ENCODE measurements at places on chromosomes 5 and 9.
A peak's percentile ranks its signal among the peaks of the same experiment; 100 is the strongest.

GRCh38 chr5:38417658-38418017 lies 138.8 kb downstream of the LIFR start:
- H3K36me3 ChIP-seq: no peaks in the 10 kb centered on the region
- peaks cover 9% of the 10 kb centered on the region for H3K27me3 ChIP-seq
- no peak overlapping the region for H3K27ac ChIP-seq
- H3K4me3 ChIP-seq: no peak overlapping the region
- no peak for DNase-seq

- H3K36me3 ChIP-seq: no peaks in the 10 kb centered on the region
- H3K27me3 ChIP-seq: no peaks in the 10 kb centered on the region
Observed at GRCh38 chr5:35461530-35461929, 156.1 kb upstream of the SPEF2 start.

- H3K36me3 ChIP-seq: no peaks in the 10 kb centered on the region
- DNase-seq: peak; percentile 31
- H3K4me3 ChIP-seq: no peak overlapping the region
- H3K4me1 ChIP-seq: no peaks in the 10 kb centered on the region
- H3K27me3 ChIP-seq: no peaks in the 10 kb centered on the region
Observed at GRCh38 chr5:98593418-98593817, 180.0 kb upstream of the RGMB start.

DNA sequence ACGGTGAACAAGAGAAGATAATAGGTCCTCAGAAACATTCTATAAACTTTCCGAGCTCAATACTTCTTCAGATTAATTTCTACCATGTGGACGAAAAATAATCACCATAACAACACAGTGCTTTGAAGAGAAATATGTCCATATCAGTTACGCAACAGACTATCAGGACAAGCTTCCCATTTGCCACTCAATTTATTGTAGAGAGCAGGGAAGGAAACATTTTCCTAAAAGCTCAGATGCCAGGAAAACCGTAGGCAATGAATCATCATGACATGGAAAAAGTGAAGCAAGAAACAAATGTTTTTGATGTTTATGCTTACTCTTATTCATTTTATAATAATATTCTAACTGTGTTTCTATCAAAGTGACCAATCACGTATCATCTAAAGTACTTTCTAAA lies 87.6 kb downstream of the S1PR3 start:
- no peak for DNase-seq
- H3K4me3 ChIP-seq: no peak overlapping the region
- no peaks in the 10 kb centered on the region for H3K27me3 ChIP-seq
- no peak overlapping the region for H3K27ac ChIP-seq

DNA sequence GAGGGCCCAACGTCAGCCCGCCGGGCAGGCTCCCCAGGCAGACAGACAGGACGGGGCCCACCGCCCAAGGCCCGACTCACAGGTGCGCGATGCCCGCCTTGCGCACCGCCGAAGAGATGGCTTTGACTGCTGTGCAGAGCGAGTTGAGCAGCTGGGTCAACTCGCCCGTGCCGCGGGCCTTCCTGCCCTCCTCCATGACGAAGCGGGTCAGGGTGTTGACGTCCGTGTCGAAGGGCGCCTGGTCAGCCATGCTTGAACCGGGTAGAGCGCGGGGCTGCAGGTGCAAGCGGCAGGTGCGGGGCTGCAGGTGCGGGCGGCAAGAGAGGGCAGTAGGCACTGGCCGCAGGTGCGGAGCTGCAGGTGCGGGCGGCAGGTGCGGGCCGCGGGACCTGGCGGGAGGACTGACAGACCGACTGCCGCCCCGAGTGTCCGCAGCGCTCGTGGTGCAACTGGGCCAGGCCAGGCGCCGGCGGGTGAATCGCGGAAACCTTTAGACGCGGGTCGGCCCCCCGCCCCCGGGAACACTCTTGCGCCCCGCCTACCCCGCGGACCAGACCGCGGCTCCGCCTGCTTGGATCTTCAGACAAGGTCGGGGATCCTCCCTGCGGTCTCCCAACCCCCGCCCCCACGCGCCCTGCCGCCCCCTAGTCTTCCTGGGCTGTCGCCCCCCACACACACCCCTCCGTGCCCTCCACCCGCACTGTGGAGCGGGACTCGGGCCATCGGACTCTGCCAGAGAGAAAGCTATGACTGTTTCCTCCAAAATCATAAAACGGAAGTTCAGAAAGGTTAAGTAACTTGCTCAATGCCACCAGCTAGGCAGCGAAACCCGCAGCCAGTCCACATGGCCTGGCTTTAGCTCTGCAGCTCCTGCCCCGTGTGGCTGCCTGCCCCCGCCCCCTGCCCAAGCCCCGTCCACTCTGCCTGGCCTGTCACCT lies at the start of gene FBP1:
Gene FBP1, minus strand, starts transcription at position 458 of the 938 bp plus-strand sequence. Its CDS starts 208 bp downstream, at position 250.
- H3K27ac ChIP-seq: peak within 1 kb of the TSS; percentile 54
- peaks cover 7% of the 10 kb centered on the region for H3K4me1 ChIP-seq
- peak; percentile 86 for DNase-seq
- no peaks in the 10 kb centered on the region for H3K36me3 ChIP-seq

- H3K4me3 ChIP-seq: no peak overlapping the region
- DNase-seq: no peak
- no peaks in the 10 kb centered on the region for H3K27me3 ChIP-seq
- no peak overlapping the region for H3K27ac ChIP-seq
- no peaks in the 10 kb centered on the region for H3K36me3 ChIP-seq
Observed at GRCh38 chr5:142571371-142571770, 114.5 kb downstream of the FGF1 start.

GRCh38 chr9:12463641-12464040 lies 229.5 kb upstream of the TYRP1 start:
- no peaks in the 10 kb centered on the region for H3K36me3 ChIP-seq
- H3K4me3 ChIP-seq: no peak overlapping the region
- no peak overlapping the region for H3K27ac ChIP-seq
- no peak for DNase-seq
- no peaks in the 10 kb centered on the region for H3K4me1 ChIP-seq

- H3K27me3 ChIP-seq: no peaks in the 10 kb centered on the region
- H3K4me3 ChIP-seq: no peak overlapping the region
- H3K27ac ChIP-seq: no peak overlapping the region
- no peaks in the 10 kb centered on the region for H3K36me3 ChIP-seq
- DNase-seq: peak; percentile 67
Observed at GRCh38 chr9:35882263-35882848, 12.2 kb upstream of the OR13J1 start.

- no peak for DNase-seq
- no peaks in the 10 kb centered on the region for H3K36me3 ChIP-seq
- H3K4me3 ChIP-seq: no peak overlapping the region
- no peaks in the 10 kb centered on the region for H3K27me3 ChIP-seq
Observed at GRCh38 chr5:178252258-178252657, 19.7 kb upstream of the PHYKPL start.

GRCh38 chr9:101566904-101567724 lies 27.7 kb downstream of the PPP3R2 start:
- H3K27ac ChIP-seq: no peak overlapping the region
- DNase-seq: no peak
- H3K4me1 ChIP-seq: no peaks in the 10 kb centered on the region
- H3K36me3 ChIP-seq: peaks cover 37% of the 10 kb centered on the region

DNA sequence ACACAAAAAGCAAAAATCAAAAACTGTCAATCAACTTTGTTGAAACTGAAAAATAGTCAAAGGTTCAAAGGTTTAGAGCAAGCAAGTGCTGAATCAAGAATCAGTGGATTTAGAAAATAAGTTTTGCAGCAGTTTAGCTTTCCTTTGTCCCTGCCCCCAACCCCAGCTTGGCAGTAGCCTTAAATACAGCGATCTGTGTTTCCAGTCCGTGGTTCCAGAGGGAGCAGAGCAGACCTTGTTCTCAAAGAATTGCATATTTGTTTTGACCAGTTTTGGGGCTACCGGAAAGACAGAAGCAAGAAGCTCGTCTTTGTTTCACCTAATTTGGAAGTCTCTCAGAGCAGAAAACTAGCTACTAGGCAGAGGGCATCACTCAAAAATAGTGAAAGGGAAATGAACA lies 57.2 kb upstream of the PRDM9 start:
- no peak for DNase-seq
- no peak overlapping the region for H3K4me3 ChIP-seq
- H3K27ac ChIP-seq: no peak overlapping the region
- no peaks in the 10 kb centered on the region for H3K4me1 ChIP-seq
- H3K36me3 ChIP-seq: no peaks in the 10 kb centered on the region
- no peaks in the 10 kb centered on the region for H3K27me3 ChIP-seq

GRCh38 chr9:91424403-91425176 lies 958 bp upstream of the NFIL3 start:
- peak overlapping the region; percentile 97 for H3K27ac ChIP-seq
- H3K4me3 ChIP-seq: peak overlapping the region; percentile 76
- peak; percentile 90 for DNase-seq
- H3K4me1 ChIP-seq: peaks cover 15% of the 10 kb centered on the region
- no peaks in the 10 kb centered on the region for H3K36me3 ChIP-seq
- no peaks in the 10 kb centered on the region for H3K27me3 ChIP-seq

DNA sequence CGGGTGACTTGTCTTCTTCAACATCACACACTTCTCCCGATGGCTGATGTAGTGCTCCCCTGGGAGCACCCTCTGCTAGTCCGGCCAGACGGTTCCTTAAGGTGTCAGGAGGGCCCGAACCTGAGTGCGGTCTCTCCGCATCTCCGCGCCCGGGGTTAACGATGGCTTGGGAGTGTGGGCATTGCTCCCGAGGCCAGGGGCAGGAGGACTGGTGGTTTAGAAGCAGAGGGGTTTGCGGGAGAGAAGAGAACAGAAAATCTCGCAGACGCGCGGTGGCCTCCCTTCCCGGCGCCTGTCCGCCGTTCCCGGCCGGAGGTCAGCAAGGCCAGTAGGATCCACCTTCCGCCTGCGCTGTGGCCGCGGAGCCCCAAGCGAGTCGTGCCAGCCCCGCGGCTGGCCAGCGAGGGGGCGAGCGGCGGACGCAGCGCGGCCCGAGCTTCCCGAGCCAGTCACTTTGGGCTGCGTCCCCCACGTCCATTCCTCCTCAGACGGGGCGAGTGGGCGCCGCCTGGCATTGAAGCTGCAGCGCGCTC lies 700 bp downstream of the CDO1 start:
- no peaks in the 10 kb centered on the region for H3K36me3 ChIP-seq
- peak overlapping the region; percentile 54 for H3K4me3 ChIP-seq
- peaks cover 61% of the 10 kb centered on the region for H3K27me3 ChIP-seq
- no peaks in the 10 kb centered on the region for H3K4me1 ChIP-seq
- no peak overlapping the region for H3K27ac ChIP-seq

DNA sequence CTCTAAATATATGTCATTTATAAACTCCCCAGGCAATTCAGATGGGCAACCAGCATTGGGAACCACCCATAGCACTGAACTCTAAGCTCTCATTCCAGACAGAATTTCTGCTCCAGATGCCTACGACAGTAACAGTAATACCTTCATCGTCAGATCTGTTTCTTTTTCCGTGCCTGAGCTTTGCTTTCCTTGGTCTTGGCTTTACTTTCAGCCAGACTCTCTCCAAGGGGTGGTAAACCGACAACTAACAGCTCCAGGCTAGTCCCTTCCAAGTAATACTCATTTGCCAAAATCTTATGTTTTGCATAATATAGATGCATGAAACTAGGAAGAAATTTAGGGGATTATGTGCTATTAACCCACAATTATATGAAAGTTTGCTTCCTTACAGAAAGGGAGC lies 102.3 kb downstream of the PJA2 start:
- H3K27ac ChIP-seq: no peak overlapping the region
- no peaks in the 10 kb centered on the region for H3K27me3 ChIP-seq

DNA sequence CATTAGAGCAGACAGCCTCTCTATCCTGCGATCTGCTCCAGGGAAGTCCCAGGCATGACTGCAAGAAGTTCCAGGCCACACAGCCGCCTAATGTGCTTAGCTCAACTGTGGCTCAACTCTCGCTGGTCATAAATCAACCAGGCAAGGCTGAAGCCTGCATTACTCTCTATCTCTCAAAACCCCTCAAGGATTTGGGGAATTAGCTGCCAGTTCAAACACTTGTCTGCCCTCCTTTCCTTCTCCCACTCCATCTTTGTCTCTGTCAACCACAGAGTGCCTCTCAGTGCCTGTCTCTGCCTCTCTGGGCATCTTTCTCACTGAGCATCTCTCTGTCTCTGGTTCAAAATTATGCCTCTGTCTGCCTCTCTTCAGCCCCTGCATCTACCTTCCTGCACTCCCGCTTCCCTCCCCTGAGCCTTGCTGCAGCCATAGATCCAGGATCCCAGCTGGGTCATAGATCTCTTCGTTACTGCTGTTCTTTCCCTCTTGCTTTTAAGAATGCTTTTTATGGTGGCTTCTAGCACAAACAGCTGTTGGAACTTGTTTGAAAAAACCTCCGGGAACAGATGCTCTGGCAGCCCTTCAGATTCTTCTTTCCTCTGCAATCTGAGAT lies 27.9 kb upstream of the GALNT10 start:
- H3K27me3 ChIP-seq: peaks cover 6% of the 10 kb centered on the region
- H3K4me3 ChIP-seq: no peak overlapping the region
- H3K4me1 ChIP-seq: no peaks in the 10 kb centered on the region
- DNase-seq: no peak
- no peaks in the 10 kb centered on the region for H3K36me3 ChIP-seq

- no peak overlapping the region for H3K27ac ChIP-seq
- no peak overlapping the region for H3K4me3 ChIP-seq
- no peak for DNase-seq
- H3K36me3 ChIP-seq: no peaks in the 10 kb centered on the region
- H3K27me3 ChIP-seq: peaks cover 10% of the 10 kb centered on the region
Observed at GRCh38 chr9:38228331-38229103, 159.5 kb upstream of the SHB start.

- no peaks in the 10 kb centered on the region for H3K36me3 ChIP-seq
- H3K4me3 ChIP-seq: no peak overlapping the region
Observed at GRCh38 chr9:125617087-125617486, 89.9 kb downstream of the MAPKAP1 start.

GRCh38 chr9:127293328-127293727 lies 28.8 kb downstream of the GARNL3 start:
- no peaks in the 10 kb centered on the region for H3K27me3 ChIP-seq
- DNase-seq: no peak
- no peak overlapping the region for H3K4me3 ChIP-seq
- H3K36me3 ChIP-seq: no peaks in the 10 kb centered on the region

- H3K4me1 ChIP-seq: no peaks in the 10 kb centered on the region
- no peak for DNase-seq
Observed at GRCh38 chr9:86703346-86703745, 244.0 kb downstream of the GAS1 start.

DNA sequence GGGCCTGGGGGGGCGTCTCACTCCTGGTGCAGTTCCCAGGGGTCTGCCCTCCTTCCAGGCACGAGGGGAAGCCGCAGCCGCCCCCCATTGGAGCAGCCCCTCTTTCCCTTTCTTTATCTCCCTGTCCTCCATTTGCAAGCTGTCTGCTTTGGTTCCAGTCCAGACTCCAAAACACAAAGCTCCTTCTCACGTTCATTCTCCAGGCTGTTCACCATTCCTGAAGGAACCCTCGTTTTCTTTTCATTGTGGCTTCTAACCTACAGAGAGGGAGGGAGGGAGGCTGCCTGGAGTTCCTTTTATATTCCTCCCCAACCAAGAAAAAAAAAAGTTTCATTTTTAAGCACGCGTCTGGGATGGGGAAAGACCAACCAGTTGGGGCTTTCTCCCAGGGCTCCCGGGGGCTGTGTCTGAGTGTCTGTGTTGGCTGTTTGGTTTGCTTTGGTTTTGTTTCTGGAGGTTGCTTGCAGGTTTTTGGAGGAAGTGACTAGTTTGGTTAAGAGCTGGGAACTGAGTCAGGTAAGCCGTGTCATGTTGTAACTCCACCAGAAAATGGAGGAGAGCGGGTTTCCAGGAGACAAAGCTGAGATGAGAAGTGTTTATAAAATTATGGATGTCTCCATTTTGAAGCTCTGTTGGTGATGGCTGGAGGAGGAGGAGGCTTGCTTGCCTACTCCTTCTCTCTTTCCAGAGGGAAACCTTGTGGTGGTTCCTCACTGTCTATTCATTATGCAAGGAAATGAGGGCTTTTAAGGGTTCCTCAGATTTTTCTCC lies 1.6 kb downstream of the ZNF462 start:
- DNase-seq: no peak
- peak overlapping the region; percentile 83 for H3K27ac ChIP-seq
- H3K4me3 ChIP-seq: peak overlapping the region; percentile 91
- no peaks in the 10 kb centered on the region for H3K4me1 ChIP-seq

Measured in large intestine (tissue), 12 donors.